Esophagus squamous epithelium (tissue), 5 donors: ENCODE measurements at places on chromosomes 13 and 19. TPM values are rescaled to one million over a fixed set of nuclear protein-coding genes. Genes with fewer than 3 reads are reported as not detected.
A peak's percentile ranks its signal among the peaks of the same experiment; 100 is the strongest.

FUT6 gene
- total RNA-seq = 40.6 TPM

ZIK1 gene
- 4.6 TPM for total RNA-seq

DNA sequence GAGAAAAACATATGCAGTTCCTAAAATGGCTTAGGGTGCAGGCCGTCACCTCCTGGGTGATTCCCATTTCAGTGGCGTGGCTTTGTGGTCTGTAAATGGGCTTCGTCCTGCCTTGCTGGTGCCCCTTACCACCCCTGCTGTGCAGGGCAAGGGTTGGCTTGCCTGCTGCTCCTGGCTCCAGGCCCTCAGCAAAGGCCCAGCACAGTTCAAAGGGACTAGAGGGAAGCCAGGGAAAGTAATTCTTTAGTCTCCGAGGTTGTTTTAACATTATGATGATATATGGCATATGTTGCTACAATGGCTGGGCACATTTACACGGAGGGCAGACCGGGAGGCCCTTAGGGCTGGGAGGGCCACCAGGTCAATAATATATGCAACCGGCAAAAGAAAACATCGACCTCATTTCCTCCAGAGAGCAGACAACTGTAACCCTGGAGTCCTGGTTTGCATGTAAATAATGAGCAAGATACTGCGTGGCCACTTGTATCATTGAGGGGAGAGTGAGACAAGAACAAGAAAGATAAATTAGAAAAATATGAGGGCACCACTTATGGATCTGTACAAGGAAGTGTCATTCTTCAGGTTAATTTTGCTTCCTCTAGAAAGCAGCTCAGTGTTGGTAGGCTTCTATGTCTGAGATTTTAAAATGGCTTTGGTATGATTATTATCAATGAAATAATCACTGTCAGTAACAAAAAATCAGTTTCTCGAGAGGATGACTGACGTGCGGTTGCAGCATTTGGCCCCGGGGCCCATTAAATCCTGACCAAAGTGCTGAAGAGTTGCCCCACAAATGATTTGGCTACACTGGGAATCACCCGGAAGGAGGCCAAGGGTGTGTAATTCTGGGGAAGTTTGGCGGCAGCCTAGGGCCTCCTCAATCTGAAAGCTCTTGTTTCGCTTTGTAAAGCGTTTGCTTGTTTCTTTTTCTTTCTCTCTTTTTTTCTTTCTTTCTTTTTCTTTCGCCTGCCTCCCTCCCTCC, 32.8 kb upstream of the URI1 start:
- no peak for DNase-seq

CLDND2 gene
- total RNA-seq = not detected

- no peak for DNase-seq
Observed at GRCh38 chr13:75550159-75550567, 572 bp downstream of the UCHL3 start.

GRCh38 chr19:51676566-51677083, 16.5 kb upstream of the SPACA6 start:
- no peak for DNase-seq

AMH gene
- total RNA-seq = 0.88 TPM

GRCh38 chr19:19549804-19550464, 11.9 kb downstream of the CILP2 start:
- DNase-seq = no peak

C13orf42 gene
- not detected for total RNA-seq

WTIP gene
- total RNA-seq = 0.49 TPM

DNA sequence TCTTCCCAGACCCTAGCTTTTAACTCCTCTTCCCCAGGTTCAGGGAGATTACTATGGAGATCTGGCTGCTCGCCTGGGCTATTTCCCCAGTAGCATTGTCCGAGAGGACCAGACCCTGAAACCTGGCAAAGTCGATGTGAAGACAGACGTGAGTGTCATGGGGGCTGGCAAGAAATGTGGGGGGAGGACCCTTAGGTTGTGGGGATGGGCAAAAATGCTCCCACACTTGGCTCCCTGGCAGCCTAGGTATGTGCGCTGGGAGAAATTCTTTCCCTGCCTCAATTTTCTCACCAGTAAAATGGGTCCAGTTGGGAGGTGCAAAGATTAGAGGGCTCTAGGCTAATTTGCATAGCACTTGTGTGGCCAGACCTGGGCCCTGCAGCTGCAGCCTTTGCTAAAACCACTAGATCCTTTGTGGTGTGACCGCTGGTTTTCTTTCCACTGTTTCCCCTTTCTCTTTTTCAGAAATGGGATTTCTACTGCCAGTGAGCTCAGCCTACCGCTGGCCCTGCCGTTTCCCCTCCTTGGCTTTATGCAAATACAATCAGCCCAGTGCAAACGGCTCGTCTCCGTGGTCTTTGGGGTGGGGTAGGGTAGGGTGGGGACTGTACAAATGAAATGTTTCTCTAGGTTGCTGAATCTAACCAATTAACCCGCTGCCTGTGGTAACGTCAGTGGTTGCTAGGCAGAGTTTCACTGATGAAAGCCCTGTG, 959 bp upstream of the RAB4B start:
- DNase-seq = peak; percentile 78

DNA sequence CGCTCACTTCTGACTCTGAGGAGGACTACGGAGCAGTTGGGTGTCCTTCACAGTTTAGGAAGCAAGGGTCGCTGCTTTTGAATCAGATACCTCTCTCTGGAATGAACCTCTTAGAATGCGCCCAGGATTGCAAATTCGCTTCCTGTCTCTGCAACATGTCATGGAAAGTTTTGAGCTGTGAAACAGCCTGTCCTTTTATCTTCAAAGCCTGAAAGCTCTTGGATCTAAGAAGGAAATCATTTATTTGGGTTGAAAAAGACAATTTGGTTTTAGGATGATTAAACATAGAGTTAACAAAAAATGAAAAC, 134.1 kb downstream of the KATNAL1 start:
- DNase-seq = no peak

- DNase-seq = no peak
Observed at GRCh38 chr19:4012975-4013634, 5.6 kb downstream of the PIAS4 start.

DNA sequence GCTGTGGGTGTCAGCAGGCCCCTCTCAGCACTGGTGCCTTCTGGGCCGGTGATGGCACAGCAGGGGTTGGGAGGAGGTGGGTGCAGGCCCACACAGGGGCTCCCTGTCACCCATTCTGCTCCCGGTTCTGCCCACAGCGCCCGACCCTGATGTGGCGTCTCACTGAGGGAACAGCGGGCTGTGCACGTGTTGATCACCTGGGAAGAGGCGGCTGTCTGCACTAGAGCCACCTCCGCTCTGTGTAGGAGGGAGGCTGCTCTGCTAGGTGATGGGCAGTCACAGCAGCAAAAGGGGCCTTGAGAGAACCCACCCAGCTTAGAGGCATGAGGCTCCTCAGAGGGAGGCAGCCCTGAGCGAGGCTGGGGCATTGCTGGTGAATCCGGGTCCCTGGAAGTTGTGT, 39.2 kb upstream of the TUBGCP3 start:
- no peak for DNase-seq
